ENCODE measurements at places on chromosomes 11 and 22. TPM values are rescaled to one million over a fixed set of nuclear protein-coding genes. Genes with fewer than 3 reads are reported as not detected.

SLC6A5 gene
- total RNA-seq = not detected

ENTHD1 gene
- not detected for total RNA-seq

TOM1 gene
- total RNA-seq = 12.9 TPM

HORMAD2 gene
- total RNA-seq = not detected

SLC22A9 gene
- not detected for total RNA-seq

CHKB gene
- total RNA-seq = 15.3 TPM

MYEOV gene
- 119 TPM for total RNA-seq

SLCO2B1 gene
- 3.6 TPM for total RNA-seq

CAVIN3 gene
- 24.0 TPM for total RNA-seq

C11orf87 gene
- total RNA-seq = 0.05 TPM

IL17REL gene
- total RNA-seq = 0.05 TPM

NLRP14 gene
- total RNA-seq = not detected

C11orf16 gene
- not detected for total RNA-seq

KDM4D gene
- 0.29 TPM for total RNA-seq

KRTAP5-10 gene
- not detected for total RNA-seq

MYBPC3 gene
- total RNA-seq = 0.07 TPM

TIGD3 gene
- 0.90 TPM for total RNA-seq

GGTLC2 gene
- total RNA-seq = not detected

TRPM5 gene
- not detected for total RNA-seq

ZBTB16 gene
- 1.2 TPM for total RNA-seq

CDC42BPG gene
- total RNA-seq = 1.5 TPM

E2F8 gene
- total RNA-seq = 5.6 TPM

CXCR5 gene
- total RNA-seq = 0.17 TPM

LDHAL6A gene
- total RNA-seq = not detected

SCARF2 gene
- total RNA-seq = 0.86 TPM
